ENCODE measurements at places on chromosomes 6 and 20.
A peak's percentile ranks its signal among the peaks of the same experiment; 100 is the strongest.

DNA sequence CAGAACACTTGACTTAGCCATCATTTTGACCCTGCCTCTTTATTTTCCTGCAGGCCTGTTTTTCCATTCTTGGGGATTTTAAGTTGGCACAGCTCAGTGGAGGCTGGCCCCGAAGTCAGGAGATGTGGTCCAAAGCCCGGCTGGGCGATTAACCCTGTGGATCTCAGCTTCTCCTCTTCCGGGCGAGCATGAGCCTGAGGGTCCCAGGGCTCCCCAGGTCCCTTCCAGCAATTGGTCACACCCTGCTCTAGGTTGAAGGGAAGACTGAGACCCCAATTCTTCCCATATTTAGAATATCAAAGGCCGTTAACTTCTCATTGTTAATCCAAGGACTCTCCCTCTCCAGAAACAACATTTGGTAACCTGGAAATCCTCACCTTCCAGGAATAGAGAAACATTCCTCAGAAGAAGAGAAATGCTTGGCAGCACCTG is 2.3 kb downstream of the THBS2 start:
- no peak for ATAC-seq

DNA sequence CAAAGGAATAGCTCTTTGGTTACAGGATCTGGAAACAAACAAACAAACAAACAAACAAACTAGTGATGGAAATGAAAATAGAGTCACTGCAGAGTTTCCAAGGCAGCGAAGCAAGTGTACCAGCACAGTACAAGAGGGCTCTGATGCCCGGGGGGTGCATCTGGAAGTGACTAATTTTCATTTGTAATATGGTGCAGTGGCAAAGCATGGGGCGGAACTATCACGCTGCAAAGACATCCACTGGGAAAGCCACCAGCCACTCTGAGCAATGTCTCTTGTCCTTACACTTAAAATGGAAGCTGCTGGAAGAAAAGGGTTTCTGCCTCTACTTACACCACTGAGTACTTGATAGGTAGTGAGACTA is 44.4 kb upstream of the NEDD9 start:
- ATAC-seq, result no peak

GRCh38 chr20:4919047-4919704 is 82.1 kb downstream of the SLC23A2 start:
- ATAC-seq, result peak; percentile 57

- no peak for ATAC-seq
These were observed 44.4 kb upstream of the ZNF337 start for GRCh38 chr20:25741088-25741487.

DNA sequence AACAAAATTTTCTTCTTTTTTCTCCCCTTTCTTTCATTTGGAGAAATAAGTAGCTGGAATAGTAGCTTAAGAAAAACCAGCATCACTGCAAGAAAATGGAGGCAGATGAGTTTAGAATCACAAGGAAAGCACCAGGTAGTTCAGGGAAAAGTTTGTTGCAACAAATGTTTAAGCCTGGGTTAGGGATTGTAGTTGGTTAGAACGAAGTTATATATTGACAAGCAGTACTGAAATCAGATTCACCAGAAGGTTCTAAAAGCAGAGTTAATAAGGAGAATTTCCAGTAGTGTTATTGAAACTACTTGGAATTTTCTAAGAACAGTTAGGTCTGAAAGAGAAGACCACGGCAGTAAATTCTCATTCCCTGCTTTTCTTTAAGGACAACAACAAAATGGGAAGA is 70.2 kb downstream of the BMP2 start:
- ATAC-seq, result no peak

DNA sequence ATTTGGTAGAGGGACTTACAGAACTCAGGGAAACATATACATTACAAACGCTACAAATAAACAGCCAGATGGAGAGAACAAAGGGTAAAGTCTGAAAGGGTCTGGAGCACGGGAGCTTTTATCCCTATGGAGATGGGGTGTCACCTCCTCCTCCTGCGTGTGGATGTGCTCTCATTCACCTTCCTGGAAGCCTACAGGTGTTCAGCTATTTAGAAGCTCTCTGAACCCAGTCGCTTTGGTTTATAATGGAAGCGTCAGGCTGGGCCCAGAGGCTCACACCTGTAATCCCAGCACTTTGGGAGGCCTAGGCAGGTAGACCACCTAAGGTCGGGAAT is 17.7 kb upstream of the ITCH start:
- no peak for ATAC-seq

- no peak for ATAC-seq
These were observed 1.6 kb upstream of the DDAH2 start for GRCh38 chr6:31730631-31731086.

DNA sequence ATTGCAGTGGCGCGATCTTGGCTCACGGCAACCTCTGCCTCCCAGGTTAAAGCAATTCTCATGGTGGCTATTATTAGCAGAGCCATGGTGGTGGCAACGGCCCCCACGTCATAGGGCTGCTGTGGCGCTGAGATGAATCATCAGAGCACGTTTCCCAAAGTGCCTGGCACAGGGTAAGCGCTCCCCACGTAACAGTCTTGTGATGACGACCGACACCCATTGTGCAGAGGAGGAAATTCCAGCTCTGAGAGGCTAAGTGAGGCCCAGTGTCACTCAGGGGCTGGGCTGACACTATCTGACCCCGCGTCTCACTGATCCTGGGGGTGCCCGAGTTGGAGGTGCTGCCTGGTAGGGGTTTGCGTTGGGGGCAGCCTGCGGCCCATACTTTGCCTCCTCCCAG is 16.2 kb downstream of the SUN5 start:
- ATAC-seq, result no peak

- no peak for ATAC-seq
These were observed 527.1 kb downstream of the QKI start for GRCh38 chr6:163941624-163941976.

DNA sequence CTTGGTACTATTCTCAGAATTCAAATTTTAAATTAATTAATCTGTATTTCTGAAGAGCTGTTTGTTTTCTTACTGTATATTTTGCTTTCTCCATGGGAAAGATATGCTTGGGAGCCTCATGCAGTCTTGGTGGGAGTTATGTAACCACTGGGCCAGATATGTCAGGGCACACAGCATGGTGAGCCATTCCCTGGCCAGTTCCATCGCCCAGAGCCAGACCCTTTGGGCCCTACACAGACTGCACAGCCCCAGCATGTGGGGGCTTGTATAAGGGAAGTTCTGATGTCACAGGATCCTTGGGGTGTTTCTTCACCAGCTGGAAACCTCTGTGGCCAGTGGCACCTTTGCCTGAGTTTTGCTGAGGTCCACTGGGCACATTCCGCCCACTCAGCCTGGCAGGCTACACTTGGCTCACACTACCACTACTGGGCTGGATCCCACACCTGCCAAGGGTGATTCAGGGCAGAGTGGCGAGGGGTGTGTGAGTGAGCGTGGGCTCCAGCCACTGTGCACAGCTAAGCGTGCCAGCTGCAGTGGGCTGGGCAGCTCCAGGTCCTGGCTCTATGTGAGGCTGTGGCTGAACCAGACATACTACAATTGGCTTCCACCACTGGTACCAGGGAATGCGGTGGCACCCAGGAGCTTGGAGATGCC is 293.5 kb downstream of the ARHGAP18 start:
- no peak for ATAC-seq

- ATAC-seq, result no peak
These were observed 24.3 kb downstream of the SNX14 start for GRCh38 chr6:85569323-85569722.

GRCh38 chr6:168198302-168199180 is 119.5 kb upstream of the FRMD1 start:
- ATAC-seq, result no peak

DNA sequence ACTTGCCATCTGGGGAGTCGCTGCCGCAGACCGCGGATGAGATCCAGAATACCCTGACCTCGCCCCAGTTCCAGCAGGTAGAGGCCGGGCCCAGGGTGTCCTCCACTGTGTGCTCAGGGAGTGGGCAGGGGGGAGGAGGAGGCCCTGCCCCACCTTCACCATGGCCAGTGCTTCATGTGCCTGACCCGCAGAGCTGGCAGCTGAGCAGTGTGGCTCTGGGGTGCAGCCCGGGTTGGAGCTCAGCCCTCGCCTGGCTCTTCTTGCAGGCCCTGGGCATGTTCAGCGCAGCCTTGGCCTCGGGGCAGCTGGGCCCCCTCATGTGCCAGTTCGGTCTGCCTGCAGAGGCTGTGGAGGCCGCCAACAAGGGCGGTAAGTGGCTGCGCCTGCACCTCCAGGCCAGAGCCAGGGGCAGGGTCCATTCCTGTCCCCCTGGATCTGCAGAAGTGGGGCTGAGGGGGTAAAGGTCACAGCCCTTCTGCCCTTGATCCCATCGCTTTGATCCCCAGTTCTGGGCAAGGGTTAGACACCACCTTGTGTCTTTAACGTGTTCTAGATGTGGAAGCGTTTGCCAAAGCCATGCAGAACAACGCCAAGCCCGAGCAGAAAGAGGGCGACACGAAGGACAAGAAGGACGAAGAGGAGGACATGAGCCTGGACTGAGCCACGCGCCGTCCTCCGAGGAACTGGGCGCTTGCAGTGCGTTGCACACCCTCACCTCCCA is 5.5 kb downstream of the ADRM1 start:
- no peak for ATAC-seq

- no peak for ATAC-seq
These were observed 404.7 kb upstream of the RUNX2 start for GRCh38 chr6:44923444-44923843.

GRCh38 chr6:95837890-95838289 is 177.9 kb upstream of the FUT9 start:
- ATAC-seq, result no peak

GRCh38 chr20:37114012-37114411 is 18.2 kb upstream of the RBL1 start:
- ATAC-seq, result no peak

DNA sequence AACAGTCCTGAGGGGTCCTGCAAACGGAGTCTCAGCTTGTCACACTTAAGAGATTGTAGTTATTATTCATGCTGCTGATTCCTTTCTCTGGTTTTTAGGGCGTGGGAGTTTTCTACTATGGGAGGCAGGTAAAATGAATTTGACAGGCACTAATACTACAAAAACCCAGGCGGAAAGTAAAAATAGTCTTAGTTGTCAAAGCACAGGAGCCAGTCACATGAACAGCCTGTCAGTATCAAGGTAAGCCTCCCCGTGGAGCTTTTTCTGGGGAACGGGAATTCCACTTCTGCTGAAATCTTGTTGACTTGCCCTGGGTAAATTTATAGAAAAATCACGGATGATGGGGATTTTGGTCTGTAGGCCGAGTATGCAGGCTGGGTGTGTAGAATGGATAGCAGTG is 79.8 kb downstream of the SLC24A3 start:
- no peak for ATAC-seq

- ATAC-seq, result no peak
These were observed 589.1 kb downstream of the EYS start for GRCh38 chr6:65117817-65118409.

DNA sequence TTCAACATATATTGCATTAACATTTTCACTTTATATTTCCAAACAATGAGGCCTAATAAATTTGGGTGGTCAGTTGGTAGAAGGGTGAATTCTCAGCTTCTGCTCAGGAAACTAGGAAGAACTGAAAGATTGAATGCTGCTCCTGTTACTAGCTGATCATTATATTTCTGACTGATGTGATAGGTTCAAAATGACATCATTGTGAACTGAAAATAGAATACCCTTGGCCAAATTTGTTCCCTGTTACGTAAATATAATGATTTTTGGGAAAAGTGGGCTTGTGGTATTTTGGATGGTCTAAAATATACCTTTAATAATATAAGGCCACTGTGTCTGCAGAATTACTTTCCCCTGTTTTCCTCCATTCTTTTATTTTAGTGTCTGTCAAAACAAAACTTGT is 2.8 kb downstream of the UST start:
- no peak for ATAC-seq

DNA sequence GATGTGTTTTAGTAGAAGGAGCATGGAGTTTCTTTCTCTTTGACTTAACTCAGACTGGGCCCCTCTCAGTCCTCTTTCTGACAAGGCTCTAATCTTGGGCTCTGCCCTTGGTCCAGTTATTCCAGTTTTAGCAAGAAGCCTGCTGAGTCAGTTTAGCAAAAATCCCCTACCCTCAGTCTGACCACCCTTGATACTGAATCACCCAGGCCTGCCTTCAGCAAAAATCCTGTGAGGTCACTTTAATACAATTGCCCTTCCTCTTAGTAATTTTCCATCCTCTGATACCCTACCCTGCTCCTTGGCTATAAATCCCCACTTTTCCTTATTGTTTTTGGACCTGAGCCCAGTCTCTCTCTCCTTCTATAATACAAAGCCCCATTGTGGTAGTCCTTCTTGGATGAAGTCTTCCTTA is 326.7 kb upstream of the NOX3 start:
- peak; percentile 91 for ATAC-seq

DNA sequence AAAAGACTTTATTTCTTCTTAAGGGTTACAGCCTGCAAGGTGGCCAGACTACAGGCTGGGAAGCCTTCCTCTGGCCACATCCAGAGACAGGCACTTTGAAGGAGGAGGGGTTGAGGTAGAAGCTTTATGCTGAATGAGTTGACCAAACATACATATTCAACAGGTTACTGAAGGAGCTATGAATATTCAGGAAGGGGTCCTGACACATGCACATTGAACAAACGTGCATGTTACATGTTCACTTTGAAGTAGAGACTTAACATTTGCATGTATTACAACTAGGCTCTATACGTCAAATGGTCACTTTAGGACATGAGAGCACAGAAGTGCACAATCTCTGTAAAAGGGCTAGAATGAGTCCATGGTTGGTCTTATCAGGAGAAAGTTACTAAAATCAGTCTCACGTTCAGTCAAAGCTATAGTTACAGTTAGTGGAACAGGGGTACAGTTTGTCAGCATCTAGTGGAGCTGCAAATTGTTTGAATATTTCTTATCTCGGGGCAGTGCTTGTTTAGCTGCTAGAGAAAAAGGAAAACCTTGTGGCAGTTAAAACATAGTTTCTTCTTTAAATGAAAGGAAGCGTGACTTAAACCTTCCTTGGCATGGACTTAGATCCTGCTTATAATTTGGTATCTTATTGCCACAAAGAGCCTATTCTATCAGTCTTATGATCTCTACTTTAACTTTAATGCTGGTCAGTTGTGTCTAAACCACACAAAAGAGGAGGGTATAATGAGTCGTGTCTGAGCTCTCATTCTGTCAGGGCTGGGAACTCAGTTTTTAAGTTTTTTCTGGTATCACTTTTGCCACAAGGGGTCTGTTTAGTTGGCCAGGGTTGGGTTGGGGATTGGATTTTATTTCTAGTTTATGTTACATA is 4.6 kb upstream of the ZSCAN9 start:
- no peak for ATAC-seq

DNA sequence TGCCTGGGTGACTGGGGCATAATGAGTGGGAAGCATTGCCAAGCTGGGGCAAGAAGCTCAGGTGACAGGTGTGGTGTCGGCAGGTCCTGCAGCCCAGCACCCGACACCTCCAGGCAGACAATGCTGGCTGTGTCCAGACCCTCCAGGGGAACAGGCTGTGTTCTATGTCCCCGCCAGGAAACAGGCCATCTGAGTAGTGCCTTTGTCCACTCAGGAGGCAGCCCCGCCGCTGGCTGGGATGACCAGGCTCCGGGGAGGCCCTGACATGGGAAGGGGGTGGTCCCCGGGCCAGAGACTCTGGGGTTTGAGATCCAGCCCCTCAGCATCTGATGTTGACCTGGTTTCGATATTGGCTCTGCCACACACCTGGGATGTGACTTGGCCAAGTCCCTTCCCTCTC is 28.4 kb downstream of the SNPH start:
- ATAC-seq, result no peak

Data from esophagus mucosa (tissue), 1 donor.